EH (cell line): ENCODE measurements at places on chromosomes 6 and 20.

- DNase-seq, result no peak
Observed at GRCh38 chr20:17419479-17420041, 111.6 kb downstream of the BFSP1 start.

- peak; percentile 64 for DNase-seq
Observed at GRCh38 chr6:128368213-128368944, 152.0 kb downstream of the PTPRK start.

- DNase-seq, result peak; percentile 37
Observed at GRCh38 chr6:26155061-26155930, 68.1 kb downstream of the HFE start.

DNA sequence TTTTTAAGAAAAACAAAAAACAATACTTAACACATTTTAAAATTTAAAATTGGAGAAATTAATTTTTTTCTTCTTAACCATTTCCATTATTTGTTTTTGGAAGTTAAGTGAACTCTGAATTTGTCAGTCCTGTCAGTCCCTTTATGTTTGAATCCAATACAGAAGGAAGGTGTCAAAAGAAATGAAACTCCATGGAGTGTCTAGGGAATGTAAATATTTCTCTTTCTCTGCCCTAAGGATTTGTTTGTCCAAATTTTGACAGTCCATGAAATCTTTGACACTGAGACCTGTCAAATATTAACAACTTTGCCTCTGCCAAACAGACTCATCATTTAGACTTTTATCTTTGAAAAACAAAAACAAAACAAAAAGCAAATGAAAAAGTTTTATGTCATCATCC is 166.4 kb downstream of the EPHA7 start:
- no peak for DNase-seq

GRCh38 chr6:15905488-15906419 is 223.1 kb upstream of the MYLIP start:
- no peak for DNase-seq

DNA sequence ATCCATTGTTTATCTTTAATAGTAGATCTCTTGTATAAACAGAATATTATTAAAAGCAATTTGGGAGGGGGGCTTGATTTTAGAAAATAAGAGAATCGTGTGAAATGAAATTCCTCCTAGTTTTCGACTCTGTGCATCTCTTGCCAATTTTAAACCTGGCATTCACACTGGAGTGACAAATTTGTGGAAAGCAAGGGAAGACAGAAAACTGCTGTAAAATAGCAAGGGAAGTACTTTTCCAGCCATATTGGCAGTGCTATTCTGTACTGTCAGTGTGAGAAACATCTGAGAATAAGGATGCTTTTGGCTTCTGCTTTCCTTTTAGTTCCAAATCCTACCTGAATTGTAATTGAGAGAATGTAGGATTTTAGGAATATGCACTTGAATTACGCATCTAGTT is 40.2 kb downstream of the TOP1 start:
- no peak for DNase-seq

DNA sequence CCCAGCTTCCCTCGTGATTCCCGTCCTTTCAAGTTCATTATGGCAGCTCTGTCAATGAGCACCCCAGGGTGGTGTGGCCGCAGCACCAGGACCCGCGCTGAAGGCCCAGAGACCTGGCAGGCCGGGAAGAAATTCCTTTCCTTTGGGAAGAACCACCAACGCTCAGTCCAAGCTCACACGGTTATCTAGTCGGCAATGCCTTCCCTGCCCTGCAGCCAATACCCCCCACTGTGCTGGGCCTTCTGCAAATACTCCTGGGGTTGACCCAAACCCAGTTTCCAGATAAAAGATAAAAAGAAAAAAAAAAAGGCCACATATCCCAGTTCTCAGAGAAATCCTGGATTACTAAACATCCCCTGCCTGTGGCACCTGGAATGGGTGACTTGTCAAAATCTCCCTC is 28.7 kb downstream of the PXDC1 start:
- DNase-seq, result peak; percentile 47

DNA sequence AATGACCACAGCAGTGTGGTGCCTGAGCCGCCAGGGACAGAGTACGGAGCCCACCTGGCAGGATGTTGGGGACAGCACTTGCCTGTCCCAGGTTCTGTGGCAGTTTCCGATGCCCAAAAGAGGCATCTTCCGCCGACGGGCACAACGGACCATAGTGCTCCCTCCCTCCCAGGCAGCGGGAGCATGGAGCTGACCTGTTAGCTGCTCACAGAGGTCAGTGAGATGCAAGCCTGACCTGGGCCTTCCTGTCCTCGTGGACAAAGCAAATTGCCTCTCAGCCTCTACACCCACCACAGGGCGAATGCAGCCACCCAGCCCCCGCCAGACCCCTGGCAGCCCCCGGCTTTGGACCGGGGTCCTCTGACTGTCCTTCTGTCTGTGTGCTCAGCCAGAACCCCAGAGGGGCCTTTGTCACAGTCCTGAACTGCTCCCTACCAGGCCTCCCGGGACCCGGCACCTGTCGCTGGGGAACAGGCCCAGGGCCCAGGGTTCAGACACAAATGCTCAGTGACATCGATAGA is 16.2 kb upstream of the FRMD1 start:
- DNase-seq, result no peak
